ENCODE measurements at places on chromosomes 16 and 17.

DNA sequence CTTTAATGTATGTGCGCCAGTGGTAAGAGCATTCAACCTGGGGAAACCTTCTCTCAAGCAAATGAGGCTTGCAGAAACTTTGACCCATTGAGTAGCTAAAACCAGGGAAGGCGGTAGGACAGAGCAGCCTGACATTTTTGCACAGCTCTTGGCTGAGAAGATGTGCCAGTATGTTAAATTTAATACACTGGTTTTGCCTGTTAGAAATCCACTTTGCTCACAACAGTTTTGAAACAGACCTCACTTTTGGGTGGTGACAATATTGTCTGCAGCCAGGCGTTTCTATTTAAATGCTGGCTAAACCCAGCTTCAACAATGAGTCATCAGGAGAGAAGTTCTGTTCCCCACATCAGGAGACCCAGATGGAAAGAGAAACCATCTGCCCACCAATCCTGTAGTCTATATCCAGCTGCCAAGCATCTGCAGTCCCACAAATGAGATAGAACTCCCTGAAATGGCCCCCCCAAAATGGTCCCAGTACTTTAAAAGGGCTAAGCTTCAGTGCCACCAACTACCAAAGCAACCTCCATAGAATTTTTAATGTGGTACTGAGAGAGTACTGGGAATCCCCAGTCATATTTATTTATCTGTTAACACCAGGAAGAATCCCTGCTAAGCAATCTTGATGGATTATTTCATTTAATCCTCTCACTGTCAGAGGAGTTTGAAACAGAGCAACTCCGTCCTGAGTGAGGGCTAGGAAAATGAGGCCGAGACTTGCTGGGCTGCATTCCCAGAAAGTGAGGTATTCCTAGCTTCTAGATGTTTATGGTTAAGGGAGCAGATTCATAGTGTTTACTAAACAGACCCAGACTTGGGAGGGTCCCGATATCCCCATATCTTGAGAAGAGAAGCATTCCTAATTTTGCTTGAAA lies 29.0 kb upstream of the CLEC3A start:
- peak; percentile 77 for DNase-seq

- no peak for DNase-seq
Measured at GRCh38 chr17:74879308-74879707, 6.5 kb upstream of the FDXR start.

GRCh38 chr16:86191663-86192062 lies 292.7 kb downstream of the IRF8 start:
- DNase-seq = no peak

- no peak for DNase-seq
Measured at GRCh38 chr17:284676-285355, 67.8 kb downstream of the RPH3AL start.

DNA sequence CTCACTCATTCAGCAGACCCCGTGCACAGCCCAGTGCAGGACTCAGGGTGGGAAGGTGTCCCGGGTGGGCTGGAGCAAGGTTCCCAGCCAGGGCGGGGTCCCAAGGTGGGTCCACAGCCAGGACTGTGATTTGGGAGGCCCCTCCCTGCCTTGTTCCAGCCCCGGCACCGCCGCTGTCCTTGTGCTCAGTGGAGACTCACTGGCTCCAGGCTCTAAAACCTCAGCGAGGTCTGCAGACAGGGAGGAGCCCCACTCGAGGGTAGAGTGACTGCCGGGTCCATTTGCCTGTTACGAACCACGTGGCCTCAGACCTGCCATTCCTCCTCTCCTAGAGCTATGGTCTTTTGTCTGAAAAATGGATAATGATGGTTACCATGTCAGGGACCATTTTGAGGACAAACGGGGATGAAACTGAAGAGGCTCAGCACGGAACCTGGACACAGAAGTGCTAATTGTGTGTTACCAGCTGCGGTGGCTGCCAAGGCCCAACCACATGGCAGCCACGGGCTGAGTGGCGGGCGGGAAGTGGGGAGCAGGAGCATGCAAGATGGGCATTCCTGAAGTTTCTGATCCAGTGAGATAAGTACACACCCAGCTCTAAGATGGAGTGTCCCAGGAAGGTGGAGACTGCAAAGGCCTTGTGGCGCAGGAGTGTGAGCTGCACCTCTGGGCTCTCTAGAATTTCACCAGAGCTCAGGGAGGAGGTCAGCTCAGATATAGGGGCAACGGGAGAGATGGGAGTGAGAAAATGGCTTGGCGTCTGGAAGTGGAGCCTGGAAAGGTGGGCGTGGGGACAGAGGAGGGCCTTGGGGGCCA lies 317.6 kb downstream of the SEC14L1 start:
- no peak for DNase-seq

- DNase-seq = no peak
Measured at GRCh38 chr17:40427002-40427491, 9.4 kb upstream of the TOP2A start.

Data from fibroblast of the aortic adventitia (primary cell).